Stimulated activated CD4-positive, alpha-beta T cell treated with anti-CD3 and anti-CD28 coated beads, Interleukin-1b, Interleukin-23, amount 100 ng/mL, for 4 hours (primary cell): ENCODE measurements at places on chromosomes 3 and 15.

GRCh38 chr3:56115698-56116097 lies 352.6 kb downstream of the ERC2 start:
- no peak for DNase-seq

- no peak for DNase-seq
Measured at GRCh38 chr15:25072857-25073476, 118.2 kb downstream of the SNRPN start.

GRCh38 chr3:1200371-1200770 lies 107.5 kb downstream of the CNTN6 start:
- no peak for DNase-seq

GRCh38 chr3:188002626-188003138 lies 151.3 kb upstream of the LPP start:
- DNase-seq: no peak

- DNase-seq: no peak
Measured at GRCh38 chr15:66080717-66081398, 172.7 kb downstream of the MEGF11 start.
